ENCODE measurements at places on chromosomes 5 and 9.

- DNase-seq: no peak
These were observed 845 bp upstream of the SLC30A5 start for GRCh38 chr5:69092969-69093368.

- no peak for DNase-seq
These were observed 757.5 kb upstream of the ZNF608 start for GRCh38 chr5:125503946-125504345.

DNA sequence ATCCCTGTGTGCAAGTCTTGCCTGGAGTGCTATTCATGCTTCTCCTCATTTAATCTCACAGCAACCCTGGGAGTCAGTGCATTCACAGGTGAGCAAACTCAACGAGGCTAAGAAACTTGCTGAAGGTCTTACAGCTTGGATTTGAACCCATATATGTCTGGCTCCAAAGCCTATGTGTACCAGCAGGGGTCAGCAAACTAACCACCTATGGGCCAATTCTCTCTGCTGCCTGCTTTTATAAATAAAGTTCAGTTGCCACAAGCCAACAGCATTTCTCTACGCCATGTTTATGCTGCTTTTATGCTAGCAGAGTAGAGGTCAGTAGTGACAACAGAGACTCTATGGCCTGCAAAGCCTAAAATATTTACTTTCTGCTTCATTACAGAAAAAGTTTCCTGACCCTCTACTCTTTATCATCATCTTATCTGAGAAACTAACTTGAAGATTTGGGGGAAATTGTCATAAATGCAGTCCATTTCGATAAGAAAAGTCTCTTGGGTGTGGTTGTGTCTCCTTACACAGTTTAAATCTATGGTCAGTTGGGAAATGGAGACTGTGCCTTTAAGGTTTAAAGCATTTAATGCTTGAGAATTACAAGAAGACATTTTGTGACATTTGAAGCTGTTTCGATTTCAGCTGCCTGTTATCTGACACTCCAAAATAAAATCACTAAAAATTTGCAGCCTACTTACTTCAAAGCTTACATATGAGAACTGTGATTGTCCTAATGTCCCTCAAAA lies 137.7 kb downstream of the PRELID2 start:
- DNase-seq: no peak

GRCh38 chr5:93076096-93076495 lies 504.9 kb downstream of the NR2F1-AS1 start:
- no peak for DNase-seq

DNA sequence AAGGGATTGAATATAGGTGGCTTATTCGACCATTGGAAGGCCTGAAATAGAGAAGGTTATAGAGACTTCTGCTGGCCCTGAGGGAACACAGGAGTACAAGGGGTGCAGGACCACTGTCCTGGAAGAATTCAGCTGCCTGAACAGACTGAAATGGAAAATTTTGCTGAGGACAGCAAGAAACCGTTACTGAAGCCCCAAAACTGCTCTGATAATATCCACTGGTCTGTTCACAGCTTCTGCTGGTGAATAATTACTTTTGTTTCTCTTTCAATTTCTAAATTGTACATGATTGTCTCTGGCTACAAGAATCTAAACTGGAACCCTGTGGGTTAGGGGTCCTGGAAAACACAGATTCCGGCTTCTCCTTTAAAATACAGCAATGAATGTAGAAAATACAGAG lies 218.5 kb upstream of the CDH12 start:
- no peak for DNase-seq

DNA sequence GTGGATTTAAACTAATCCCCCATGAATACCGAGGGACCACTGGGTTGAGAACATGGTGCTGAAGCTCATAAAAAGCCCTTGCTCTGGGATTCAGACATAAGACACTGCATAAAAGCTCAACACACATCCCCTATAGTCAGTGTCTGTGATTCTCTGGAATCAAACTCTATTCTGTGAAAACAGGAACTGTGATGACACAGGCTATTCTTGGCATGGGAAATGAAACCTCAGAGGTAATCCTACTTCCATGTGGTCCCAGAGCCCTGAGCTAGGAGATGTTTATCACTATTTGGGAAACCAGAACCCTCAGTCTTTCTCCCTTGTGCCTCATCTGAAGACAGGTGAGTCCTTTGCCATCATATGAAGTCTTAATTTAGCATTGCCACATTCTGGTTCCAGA lies 135.4 kb upstream of the PRSS3 start:
- no peak for DNase-seq

DNA sequence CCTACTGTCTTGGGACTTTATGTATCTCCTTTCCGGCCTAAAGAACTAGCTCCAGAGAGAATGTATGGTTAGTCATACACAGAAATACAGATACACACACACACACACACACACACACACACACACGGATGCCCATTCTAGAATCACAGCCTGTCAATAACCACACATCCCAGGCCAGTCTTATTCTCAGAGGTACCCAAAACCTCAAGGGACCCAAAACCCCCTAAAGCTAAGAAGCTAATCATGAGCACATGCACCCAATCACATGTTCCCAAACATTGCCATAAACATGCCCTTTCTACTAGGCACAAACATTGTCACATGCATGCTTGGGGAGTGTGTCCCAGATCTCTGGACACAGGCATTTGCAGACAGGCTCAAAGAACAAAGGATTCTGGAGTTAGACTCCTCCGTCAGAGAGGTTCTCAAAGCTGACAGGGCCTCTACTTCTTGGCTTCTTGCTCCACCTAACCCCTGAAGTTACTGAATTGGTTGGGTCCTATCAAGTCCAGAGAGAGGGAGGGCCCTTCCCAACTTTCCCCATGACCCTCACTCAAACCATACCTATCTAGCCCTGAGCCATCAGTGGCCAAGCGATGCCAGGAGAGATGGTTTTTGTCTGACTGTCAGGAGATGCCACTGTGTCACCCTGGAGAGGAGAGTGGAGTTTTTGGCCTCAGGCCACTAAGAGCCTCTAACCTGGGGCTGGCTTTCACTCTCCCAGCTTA lies 78.7 kb downstream of the NRG2 start:
- no peak for DNase-seq

- DNase-seq: no peak
These were observed 5.4 kb downstream of the ELL2 start for GRCh38 chr5:95956021-95956899.

DNA sequence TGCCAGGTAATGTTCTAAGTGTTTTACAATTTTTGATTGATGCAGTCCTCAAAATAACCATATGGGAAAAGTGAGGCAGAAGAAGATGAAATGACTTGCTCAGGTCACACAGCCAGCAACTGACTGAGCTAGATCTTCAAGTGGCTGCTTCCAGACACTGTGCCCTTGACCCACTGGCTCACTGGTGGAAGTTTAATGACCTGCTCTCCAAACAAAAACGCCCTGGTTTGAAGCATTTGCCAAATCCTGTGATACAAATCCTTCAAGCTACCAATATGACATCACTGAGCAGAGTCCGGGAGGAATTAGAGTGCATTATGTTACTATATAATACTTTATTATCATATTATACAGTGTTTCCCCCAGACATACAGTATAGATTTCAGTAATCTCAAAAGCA lies 459.4 kb downstream of the GADD45G start:
- no peak for DNase-seq

GRCh38 chr5:59222687-59223511 lies 640.0 kb downstream of the RAB3C start:
- DNase-seq: no peak

DNA sequence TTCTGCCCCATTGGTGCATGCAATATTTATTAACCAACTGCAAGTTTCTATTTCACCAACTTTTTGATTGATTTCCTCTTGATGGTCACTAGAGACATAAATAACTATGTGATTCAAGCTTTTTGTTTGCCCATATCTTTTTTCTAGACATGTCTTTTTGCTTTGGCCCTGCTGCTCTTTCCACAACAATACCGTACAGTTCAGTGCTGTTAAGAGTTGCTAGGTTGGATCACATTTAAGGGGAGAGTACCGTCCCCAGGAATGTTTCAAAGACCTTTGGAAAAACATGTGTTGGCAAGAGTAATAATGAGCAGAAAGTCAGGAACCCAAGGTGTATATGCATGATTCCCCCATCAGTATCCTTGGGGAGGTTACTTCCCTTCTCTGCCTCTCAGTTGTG lies 268.8 kb upstream of the RFX3 start:
- DNase-seq: no peak

GRCh38 chr5:144487207-144487606 lies 316.5 kb downstream of the KCTD16 start:
- no peak for DNase-seq

- DNase-seq: no peak
These were observed 24.4 kb upstream of the TGFBI start for GRCh38 chr5:136004436-136004835.

- no peak for DNase-seq
These were observed 438.0 kb upstream of the WWC1 start for GRCh38 chr5:167853421-167853820.

- no peak for DNase-seq
These were observed 146.5 kb downstream of the CD180 start for GRCh38 chr5:67050125-67050524.

- DNase-seq: no peak
These were observed 18.6 kb downstream of the HOMER1 start for GRCh38 chr5:79495311-79495710.

- no peak for DNase-seq
These were observed 169.6 kb upstream of the SMIM23 start for GRCh38 chr5:171615705-171616640.

GRCh38 chr9:70049236-70049635 lies 5.6 kb downstream of the MAMDC2 start:
- DNase-seq: no peak

GRCh38 chr9:85515021-85515420 lies 226.7 kb downstream of the AGTPBP1 start:
- no peak for DNase-seq

DNA sequence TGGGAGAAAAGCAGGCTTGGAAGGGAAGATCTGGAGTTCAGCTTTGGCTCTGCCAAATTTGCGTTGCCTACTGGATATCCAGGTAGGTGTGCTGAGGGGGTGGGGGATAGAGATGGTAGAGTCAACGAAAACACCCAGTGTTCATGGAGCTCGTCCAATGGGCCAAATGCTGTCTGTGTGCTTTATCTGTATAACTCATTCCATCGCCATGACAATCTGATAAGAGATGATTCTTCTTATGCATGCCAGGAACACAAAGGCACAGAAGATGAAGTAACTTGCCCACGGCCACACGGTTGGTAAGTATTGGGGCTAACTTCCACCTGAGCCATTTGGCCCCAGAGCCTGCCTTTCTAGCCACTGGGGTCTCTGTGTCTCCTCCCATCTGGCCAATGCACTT lies 53.2 kb downstream of the BOD1 start:
- DNase-seq: no peak

- DNase-seq: no peak
These were observed 100.4 kb downstream of the PDE4D start for GRCh38 chr5:59792983-59793585.

DNA sequence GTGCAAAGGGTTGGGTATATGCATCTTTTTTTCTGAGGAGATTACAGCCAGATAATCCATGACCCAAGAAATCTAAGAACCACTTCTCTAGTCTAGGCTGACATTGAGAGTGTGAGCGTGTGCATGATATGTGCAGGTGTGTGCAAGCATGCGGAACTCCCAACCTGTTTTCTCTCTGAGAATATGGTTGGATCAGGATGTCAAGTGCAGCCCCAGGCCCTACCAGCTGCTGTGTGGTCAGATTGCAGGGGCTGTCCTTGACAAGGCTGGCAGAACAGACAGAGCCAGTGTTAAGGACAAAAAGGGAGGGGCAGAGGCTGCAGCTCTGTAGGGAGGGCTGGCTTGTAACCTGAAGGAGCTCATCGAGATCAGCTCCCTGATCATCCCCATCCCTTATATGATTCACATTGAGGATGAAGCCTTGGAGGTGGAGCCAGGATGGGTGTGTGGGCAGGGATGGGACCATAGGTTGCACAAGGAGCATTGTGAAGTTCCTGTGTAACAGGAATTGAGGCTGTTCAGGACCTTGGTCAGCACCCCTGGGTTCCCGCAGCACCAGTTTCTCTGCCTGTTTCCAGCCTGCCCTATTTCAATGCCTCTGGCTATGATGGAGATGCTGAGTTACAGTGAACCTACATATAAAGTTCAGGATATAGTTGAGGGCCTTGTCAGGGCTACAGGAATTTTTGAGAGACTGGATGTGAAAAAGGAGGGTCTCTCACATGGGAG lies 52.6 kb upstream of the ARAP3 start:
- no peak for DNase-seq

- DNase-seq: no peak
These were observed 55.8 kb downstream of the LNPEP start for GRCh38 chr5:96991708-96992107.

- no peak for DNase-seq
These were observed 236.2 kb upstream of the WWC1 start for GRCh38 chr5:168055141-168055683.

DNA sequence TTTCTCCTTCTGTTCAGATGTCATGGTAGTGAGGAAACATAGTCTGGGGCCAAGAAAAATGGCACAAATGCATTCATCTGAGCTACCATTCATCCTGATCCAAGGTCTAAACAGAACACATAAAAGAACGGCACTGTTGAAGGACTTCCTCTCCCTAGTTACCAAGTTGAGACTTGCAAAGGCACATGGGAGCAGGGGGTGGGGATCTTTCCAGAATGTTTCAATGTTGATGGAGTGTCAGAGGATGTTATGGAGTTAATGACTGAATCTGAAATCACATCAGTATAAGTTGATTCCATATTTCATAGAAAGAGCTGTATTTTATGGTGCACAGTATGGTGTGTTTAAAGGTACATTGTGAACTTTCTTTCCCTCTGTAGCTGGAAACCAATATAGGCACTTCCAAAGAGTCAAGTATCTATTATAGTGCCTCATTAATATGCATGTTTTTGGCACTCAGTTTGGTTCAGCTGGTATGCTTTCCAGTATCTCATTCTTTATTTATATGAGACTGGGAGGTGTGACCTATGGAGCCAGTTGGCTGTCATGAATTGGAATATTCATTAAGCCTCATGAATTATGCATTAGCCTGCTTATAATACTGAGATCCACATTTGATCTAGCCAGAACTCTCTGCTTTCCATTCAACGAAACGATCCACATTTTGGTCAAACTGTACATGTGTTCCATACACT lies 603.0 kb downstream of the NR2F1-AS1 start:
- DNase-seq: no peak

DNA sequence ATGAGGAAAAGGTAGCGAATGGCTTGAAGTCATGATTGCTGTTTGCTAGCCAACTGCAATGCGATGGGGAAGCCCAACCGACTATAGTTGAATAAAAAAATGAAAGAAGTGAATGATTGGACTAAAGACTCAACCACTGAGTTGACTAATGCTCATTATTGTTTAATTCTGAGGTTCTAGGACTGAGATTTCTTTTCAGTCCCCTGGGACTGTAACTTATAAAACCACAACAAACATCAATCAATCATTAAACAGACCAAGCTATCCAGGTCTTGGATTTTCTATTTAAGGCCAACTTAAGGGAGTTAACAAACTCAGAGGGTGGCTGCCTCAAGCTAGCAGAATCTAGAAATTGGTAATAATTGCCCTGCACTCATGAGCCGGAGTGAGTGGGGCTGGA lies 154.2 kb downstream of the DOCK2 start:
- DNase-seq: no peak

- DNase-seq: no peak
These were observed 1.5 kb upstream of the GPX3 start for GRCh38 chr5:151018846-151019245.
